ENCODE measurements at places on chromosomes 6 and 20.

DNA sequence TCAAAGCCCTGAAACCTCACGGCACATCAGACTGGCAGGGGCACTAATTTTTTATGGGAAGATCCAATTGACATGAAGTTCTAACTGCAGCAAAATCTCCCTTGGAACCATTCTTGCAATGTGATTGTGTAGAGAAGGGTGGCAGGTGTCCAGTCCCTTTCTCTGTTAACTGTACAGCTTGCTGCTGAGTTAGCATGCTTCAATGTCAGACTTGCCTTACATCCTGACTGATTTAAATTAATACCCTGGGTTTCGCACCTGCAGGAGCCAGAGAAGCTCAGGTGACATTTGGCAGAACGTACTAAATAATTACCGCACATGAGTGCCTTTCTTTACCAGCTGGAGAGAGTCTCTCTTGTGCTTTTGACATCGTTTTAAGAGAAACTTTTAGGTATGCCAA lies 123.0 kb downstream of the DOK5 start:
- no peak for DNase-seq

DNA sequence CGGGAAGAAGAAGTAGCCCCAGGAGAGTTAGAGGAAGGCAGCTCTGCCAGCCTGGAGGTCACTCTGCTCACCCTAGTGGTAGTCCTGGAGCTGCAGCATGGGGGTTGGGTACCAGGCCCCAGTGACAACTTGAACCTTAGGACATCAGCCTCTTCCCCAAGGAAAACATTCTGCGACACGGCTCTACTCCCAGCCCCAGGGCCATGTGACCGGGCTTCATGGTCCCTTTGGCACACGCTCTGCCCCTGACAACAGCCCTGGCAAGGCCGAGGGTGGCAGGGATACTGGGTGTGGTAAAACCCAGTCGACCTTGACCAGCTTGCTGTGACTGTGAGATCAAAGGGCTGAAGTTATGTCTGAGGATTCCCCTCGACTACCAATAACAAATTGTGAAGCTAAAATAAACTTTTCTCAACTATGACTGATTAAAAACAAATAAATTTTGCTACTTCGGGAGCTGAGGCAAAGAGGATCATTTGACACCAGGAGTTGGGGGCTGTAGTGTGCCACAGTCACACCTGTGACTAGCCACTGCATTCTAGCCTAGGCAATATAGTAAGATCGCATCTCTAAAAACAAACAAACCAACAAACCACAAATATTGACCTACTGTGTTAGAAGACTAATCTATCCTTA lies 24.4 kb upstream of the ARID1B start:
- no peak for DNase-seq

GRCh38 chr6:43725643-43726580 lies 38.3 kb upstream of the MRPS18A start:
- peak; percentile 51 for DNase-seq

DNA sequence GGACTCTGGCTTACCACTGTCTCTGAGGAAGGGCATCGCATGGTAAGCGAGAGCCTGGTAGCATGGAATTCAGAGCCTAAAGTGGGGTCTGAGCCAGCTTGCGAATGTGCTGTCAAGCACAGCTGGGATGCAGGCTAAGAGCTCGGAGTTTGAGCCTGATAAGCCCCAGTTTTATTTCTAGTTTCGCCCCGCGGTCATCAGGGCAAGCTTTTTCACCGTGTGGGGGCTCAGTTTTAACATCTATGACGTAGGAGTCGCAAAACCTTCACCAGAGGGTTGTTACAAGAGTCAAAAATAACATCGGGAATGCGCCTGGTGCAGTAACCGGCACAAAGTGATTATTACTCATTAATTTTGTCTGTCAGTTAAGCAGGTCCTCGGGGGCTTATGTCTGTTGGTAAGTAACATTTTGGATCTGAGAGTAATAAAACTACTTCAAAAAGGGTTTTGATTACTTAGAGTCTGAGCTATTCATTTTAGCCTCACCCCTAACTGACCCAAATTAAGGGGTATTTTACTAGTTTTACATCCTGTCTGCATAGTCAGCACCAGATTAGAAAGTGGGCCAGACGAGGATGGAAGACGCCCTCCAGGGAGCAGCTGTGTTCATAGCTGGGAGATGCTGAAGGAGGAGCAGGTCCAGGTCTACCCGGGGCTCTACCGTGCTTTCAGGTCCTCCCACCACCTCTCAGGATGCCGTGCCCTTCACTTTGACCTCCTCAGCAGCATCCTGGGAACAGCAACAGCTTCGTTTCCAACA lies 29.7 kb downstream of the SLC22A23 start:
- DNase-seq, result no peak
